ENCODE measurements at places on chromosomes 2 and 18.
A peak's percentile ranks its signal among the peaks of the same experiment; 100 is the strongest.

DNA sequence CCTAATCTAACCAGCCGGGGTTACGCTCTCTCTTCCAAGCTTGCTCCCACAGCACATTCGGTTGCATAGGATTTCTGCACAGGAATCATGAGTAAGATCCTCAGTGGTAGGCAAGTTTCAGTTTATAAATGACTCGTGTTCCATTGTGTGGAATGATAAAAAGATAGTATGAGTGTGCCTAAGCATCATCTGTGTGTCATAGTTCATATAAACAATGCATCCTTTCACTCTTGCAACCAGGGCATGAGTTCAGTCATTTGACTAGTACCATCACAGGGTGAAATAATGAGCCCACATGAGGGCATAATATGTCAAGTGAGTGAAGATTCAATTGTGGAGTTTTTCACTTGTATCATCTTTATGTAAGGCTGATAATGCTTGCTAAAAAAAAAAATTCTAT lies 417.1 kb upstream of the CDH2 start:
- peak; percentile 39 for DNase-seq

DNA sequence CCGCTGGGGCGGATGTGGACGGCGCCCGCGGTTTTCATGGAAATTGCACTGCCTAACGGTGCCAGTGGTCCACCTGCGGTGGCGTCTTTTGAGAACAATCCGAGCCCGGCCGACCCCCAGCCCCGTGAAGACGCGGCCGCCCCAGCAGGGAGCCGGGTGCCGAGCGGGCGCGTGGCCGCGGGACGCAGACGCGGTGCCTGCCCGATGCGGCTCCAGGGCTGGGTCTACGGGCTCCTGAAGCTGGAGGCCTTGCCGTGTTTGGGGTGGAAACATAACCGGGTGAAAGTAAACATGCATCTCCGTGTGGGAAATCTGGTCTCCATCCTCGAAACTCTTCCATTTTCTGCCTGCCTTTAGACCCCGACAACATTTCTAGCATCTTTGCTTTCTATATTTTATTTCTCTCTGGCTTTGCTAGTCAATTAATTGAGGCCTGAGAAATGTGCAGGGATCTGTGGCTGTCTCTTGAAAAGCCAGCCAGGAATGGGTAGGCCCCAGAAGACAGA lies 572 bp downstream of the INPP4A start:
- peak; percentile 23 for DNase-seq

DNA sequence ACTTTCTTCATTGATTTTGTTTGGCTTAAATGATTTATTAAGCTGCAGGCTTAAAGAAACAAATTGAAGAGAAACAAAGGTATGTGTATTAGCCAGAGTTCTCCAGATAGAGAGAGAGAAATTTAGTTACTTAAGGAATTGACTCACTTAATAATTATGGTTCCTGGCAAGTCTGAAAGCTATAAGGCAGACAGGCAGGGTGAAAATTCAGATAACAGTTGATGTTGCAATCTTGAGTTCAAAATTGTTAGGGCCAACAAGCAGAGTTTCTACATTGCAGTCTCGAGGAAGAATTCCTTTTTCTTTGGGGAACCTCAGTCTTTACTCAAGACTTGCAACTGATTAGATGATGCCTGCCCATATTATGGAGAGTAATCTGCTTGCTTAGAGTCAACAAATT lies 593.5 kb downstream of the ADCYAP1 start:
- no peak for DNase-seq

DNA sequence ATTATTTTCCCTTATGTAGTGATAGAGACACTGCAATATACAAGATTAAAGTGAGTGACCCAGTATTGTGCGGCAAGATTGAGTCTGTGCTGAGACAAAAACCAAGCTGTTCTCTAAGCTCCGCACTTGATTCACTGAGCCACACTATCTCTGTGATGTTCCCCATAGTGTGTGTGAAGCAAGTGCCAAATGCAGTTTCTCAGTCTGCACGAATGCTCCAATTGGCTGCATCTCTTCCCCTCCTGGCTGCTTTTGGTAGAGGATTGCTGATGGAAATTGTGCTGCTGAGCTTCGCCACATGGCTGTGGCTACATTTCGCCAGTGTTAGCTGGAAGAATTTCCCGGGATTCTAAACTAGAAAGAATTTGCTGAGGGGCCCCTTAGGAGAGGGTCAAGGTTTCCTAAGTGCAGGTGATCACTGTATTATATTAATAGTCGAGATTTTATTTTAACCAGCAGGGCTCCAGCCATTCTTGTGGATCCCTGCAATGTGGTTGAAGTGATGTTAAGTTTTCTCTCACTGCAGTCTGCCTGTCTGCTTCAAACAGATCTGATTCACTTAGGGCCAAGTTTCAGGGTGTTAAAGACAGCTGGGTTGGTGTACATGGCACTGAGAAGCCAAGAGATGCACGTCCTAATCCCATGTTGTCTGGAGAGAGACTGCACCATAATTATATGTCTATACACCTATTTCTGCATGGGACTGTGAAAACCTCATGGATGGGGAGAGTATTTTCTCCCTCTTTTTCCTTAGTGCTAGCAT lies 317.2 kb downstream of the DCC start:
- DNase-seq, result no peak

GRCh38 chr2:30037016-30037415 lies 109.8 kb upstream of the YPEL5 start:
- DNase-seq, result peak; percentile 26

DNA sequence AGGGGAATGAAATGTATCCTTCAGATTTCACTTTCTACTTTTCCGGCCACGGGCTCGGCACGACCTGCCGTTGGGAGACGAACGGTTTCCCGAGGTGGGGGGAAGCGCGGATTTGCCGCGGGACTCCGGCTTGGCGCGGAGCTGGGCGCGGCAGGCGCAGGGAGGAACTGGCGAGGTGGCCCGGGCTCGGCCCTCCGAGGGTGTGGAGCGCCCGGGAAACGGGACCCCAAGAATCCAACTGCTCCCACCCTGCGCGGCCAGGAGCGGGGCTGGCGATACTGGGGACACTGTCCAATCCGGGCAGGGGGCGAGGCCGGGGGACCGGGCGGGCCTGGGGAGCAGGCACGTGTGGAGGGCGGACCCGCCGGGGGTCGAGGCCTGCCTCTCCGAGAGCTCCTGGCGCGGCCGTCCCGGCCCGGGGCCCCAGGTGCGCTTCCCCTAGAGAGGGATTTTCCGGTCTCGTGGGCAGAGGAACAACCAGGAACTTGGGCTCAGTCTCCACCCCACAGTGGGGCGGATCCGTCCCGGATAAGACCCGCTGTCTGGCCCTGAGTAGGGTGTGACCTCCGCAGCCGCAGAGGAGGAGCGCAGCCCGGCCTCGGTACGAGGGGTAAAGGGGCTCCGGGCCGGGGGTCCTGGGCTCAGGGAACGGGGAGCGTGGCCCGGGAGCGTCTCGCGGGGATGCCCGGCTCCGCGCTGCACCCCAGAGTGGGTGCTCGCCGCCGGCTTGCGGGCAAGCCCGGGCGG lies at the start of gene ANXA4:
ANXA4 (plus strand) TSS at position 560 of the 747 bp plus-strand sequence. CDS start 39,432 bp downstream, outside the sequence.
- peak; percentile 79 for DNase-seq

- DNase-seq, result no peak
Measured at GRCh38 chr2:206584323-206585116, 57.8 kb upstream of the FAM237A start.

DNA sequence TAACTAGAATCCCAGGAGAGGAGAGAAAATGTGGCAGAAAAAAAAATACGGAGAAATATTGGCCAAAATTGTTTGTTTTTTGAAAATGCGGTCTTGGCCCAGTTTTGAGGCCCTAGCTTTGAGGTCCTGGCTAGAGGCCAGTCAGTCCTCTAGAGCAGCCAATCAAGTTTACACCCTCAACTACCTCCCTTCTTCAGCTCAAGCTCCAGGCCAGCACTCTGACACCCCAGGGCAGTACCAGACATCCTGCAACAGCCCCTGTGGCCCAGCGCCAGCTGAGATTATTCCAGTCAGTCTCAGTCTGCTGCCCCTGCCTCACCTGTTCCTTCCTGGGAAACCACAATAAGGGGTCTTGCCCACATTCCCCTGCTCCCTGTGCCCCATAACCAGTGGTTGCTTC lies 107.7 kb downstream of the UGGT1 start:
- no peak for DNase-seq

DNA sequence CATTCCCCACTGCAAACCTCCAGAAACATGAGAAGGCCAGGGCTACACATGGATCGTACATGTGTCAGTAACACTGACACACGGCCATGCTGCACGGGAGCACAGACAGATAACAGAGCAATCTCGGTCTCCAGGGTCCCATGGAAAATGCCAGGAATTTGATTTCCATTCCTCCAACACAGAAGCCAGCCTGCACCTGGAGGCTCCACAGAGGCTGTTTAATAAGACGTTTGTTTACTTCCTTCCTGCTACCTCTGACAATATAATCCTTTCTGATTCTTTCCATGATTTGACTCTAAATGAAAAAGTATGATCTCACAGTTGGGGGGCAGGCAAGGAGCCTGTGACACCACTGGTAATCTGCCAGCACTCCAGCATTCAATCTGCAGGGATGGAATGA lies 210.9 kb upstream of the DDX18 start:
- DNase-seq, result no peak

DNA sequence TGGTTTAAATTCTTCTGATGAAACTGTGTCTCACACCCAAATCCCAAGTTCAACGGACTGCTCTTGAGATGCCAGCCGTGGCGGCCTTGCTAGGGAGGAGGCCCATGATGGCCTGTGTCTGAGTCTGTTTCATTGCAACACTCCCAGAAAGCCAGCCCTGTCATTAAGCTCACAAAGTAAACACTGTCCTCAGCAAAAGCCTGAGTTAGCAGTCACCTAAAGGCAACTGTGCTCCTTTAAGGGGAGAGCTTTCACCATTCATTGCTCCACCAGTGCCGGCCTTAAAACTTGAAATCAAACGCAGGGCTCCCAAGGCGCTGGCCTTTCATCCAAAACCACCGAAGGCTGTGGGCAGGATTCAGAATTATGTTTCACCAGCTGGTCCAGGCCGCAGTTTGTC lies 42.5 kb upstream of the PPP1CB start:
- DNase-seq, result no peak

GRCh38 chr2:16821692-16822091 lies 156.1 kb upstream of the CYRIA start:
- no peak for DNase-seq

DNA sequence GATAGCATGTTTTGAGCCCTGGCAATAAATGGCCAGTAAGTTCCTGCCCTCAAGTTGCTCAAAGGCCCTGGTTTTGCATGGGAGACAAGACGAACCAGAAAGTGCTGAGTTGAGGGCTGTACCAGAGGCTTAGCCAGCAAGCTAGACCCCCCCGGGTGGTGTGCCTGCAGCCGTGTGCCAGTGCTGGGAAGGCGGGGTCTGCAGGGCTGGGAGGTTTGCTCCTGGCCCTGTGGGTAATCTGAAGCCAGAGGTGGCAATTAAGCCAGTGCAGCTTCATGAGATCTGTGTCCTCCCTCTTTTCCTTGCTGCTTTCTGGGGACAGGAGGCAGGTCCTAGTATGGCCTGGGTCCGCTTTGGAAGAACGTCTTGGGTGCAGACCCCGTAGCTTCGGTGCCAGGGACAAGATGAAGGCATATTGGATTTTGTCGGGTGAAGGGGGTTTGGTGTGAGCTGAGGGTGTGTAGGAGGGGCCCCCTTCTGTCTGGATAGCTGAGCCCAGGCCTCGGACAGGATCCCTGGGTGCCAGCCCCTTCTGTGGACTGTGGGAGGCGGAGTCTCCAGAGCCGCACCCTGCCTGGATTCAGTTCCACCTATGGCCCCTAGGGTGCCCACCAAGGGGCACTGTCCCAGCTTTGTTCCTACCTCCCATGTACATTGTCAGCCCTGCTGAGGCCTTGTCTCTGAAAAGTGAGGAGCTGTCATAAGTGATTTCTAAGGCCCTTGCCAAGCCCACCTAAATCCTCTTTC lies 15.6 kb downstream of the ATOH8 start:
- DNase-seq, result no peak

DNA sequence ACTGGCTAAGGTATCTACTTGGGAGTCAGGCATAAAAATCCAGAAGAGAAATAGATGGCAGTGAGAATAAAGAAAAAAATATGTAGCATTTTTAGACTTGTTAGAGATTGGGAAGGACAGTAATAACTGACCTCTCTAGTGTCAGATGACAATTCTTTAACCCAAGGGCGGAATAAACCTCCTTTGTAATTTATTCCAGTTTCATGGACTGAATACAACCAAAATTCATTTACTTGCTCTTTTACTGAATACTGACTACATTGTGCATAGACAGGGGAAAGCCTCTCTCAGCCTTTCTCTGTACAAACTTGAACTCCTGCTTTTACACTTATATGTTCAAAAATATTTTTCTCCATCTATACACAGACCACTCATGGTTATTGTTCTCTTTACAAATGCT lies 475.3 kb upstream of the RAB12 start:
- DNase-seq, result no peak

DNA sequence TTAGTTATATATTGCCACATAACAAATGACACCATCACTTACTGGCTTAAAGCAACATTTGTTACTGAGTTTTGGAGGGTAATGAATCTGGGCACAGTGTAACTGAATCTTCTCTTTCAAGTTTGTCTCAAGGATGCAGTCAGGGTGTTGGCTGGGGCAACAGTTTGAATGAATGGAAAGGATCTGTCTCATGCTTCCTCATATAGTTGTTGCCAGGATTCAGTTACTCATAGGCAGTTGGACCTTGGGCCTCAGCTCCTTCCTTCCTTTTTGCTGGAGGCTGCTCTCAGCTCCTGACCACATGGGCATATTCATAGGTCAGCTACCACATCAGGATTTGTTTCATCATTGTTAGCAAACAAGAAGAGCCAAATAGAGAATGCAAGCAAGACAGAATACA lies 466.1 kb upstream of the MC4R start:
- no peak for DNase-seq

DNA sequence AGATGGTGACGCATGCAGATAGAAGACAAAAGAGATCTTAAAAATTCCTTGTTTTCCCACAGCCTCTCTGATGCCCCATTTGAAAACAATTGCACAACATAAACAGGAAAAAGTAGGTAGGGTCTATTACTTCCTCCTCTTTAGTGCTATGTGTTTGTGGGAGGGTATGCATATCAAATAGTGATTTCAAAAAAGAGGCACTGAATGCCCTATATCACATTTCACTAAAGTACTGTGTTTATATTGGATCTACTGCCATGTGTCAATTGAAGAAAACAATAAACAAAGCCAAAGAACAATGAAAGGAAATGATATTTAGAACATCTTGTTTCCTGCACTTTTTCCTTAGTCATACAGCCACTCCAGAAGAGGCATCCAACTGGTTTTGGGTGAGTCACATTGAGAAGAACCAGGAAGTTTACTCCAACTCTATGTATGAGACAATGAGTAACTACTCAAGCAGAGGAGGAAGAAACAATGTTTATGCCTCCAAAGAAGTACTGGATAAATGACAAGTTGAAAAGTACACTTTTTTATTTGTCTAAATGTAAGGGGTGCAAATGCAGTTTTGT lies 583.6 kb downstream of the FBXO15 start:
- DNase-seq, result peak; percentile 68

GRCh38 chr18:78873926-78874500 lies 105.6 kb upstream of the SALL3 start:
- DNase-seq, result no peak

- peak; percentile 57 for DNase-seq
Measured at GRCh38 chr2:64998658-64999061, 9.5 kb downstream of the SLC1A4 start.

- no peak for DNase-seq
Measured at GRCh38 chr2:192145496-192145895, 49.2 kb downstream of the TMEFF2 start.

- peak; percentile 72 for DNase-seq
Measured at GRCh38 chr2:32632089-32632488, 4.2 kb downstream of the TTC27 start.
